MCF 10A (cell line): ENCODE measurements at places on chromosomes 4 and X.

GRCh38 chr4:86549163-86549788 lies 44.8 kb upstream of the PTPN13 start:
- DNase-seq, result no peak

DNA sequence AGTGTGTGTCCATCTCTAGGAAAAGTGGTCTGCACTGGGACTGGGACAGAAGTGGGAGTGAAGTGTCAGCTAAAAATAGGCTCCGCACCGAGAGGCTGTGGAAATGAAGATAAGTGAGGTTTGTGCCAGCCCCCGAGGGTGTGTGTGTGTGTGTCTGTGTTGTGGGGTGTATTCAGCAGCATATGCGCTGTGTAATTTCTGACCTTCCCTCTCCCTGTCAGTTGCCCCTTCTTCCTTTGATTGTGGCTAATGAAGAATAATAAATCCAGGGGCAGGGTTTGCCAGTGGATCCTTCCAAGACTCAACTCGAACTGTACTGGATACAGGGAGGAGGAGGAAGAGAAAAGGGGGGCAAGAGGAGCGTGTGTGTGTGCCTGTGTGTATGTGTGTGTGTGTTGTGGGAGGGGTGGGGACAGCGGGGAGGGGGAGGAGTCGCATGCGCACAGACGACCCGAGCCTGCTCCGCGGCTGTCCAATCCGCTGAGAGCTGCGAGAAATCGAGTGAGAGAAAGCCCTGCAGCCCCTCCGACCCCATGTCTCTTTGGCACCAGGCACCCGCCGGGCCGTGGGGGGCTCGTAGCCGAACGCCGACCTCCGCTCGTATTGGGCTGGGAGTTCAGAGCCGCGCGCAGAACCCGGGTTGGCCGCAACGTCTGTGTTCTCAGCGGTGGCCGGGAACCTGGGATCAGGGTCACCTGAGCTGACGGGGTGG lies 916 bp upstream of the POU4F2 start:
- DNase-seq, result no peak

- DNase-seq, result peak; percentile 84
These were observed 52.4 kb downstream of the PHOX2B start for GRCh38 chr4:41696131-41696530.

DNA sequence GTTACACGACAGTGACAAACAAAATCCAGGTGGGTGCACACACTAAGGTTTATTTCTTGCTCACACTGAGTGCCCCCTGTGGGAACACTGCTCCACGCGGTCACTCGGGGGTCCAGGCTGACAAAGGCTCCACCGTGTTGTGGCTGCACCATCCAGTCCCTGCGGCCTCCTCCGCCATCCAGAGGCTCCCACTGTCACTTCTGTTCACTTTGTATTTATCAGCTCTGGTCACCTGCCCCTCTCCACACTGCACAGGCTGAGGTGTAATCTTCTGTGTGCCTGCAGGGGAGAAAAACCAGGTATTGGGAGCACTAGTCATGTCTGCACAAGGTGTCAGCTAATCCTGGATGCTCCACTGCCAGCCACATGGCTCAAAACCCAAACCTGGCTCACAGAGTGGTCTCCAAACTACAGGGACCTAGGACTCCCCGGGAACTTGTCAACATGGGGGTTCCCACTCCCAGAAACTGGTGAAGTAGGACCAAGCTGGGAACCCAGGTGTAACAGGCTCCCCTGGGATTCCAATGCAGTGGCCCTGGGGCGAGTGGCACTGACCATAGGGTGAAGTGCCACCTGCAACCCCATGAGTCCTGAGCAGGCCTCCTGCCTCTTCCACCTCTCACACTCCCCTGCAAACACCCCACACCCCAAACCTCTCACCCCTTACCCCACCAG lies 25.5 kb downstream of the HMX1 start:
- DNase-seq, result no peak

DNA sequence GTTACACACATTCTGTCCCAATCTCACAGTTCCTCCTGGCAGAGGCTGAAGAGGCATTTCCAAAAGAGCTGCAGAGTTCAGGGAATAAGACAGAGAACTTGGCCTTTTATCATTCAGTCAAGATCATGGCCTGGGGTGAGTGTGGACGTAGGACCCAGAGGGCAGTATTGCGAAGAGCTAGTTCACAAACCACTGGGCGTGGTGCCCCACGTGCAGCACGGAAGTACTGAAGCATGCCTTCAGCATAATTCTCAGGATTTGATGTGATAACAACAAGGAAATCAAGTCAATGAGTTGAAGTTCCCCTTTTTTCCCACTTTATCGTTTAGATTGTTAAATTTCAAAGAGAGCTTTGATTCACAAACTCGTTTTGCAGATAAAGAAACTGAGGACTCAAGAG lies 117.7 kb downstream of the RELL1 start:
- DNase-seq, result no peak

DNA sequence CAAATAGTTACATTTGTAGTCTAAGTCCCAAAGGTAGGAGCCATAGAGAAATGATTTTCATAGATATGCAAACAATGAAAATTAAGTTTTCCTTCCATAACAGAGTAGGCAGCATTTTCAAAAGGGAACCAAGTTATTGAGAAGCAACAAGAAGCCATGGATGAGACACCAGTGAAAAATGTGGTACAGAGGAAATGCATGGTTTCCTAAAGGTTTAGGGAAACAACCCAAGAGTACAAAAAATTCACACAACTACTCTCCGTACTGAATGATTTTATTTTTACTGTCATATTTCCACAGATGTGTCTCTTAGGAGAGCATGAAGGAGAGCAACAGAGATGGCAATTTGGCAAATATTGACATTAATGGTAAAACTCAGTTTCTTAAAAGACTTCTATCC lies 1408.9 kb upstream of the PCDH7 start:
- peak; percentile 11 for DNase-seq

DNA sequence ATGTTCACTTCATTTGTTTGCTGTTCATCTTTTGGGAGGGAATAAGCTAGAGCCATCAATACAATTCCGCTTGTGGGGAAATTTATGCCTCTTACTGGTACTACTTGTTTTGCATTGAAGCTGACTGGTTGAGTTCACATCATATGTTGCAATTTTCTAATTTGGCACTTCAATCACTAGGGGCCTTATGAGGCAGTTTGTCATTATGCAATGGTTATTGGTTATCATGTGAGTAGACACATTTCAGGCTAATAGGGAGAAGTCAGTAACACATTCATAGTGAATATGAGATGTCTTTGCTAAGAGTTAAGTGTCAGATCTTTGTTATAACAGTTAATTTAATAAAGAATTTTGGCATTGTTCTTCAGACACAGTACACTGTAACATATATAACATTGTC lies 5.0 kb downstream of the RPL36A start:
- peak; percentile 36 for DNase-seq

GRCh38 chrX:116605576-116605975 lies 142.8 kb upstream of the CT83 start:
- no peak for DNase-seq

GRCh38 chrX:7143941-7144525 lies 3.5 kb upstream of the STS start:
- DNase-seq, result no peak

DNA sequence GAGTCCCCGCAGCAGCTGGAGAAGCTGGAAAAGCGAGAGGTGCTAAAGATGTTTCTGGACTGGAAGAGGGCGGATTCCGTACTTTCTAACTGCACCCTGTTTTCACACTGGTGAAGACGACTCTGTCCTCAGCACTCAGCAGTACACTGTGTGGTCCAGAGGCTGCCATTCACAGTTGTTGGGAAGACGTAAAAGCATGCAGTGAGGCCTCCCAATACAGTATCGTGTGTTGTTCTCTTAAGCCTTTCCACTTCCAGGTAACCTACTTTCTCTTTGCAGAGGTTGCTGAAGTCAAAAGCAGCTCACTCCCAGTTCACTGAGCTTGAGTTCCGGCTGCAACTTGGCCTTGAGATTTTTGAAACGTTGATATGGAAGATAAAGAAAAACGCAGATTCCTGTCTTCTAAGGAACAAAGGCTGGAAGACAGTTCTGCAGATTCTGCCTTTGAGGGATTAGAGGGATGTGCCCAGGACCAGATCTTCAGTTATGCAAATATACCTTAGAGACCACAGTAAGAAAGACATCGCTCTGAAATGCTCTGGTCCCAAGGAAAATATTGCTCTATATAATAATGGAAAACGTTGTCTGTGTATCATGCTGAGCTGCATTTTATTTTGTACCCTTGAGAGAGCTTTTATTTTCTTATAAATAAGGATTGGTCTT lies 540.9 kb downstream of the TRIML1 start:
- DNase-seq, result no peak

DNA sequence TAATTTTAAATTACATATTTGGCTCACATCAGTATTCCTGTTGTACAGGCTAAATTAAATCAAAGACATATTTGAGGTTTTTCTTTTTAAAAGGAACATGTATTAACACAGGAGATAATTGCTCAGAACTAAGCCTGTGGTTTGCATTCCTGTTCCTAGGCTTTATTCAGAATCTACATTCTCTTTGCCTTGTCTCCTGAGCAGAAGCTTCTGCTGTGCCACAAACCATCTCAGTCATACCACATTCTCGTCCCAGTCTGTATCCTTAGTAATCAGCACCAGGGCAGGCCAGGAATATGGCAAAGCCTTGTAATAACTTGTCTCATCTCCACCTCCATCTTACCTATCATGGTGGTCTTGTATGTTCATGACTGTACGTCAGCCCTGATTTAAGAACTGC lies 162.8 kb downstream of the ARHGAP24 start:
- DNase-seq, result no peak

DNA sequence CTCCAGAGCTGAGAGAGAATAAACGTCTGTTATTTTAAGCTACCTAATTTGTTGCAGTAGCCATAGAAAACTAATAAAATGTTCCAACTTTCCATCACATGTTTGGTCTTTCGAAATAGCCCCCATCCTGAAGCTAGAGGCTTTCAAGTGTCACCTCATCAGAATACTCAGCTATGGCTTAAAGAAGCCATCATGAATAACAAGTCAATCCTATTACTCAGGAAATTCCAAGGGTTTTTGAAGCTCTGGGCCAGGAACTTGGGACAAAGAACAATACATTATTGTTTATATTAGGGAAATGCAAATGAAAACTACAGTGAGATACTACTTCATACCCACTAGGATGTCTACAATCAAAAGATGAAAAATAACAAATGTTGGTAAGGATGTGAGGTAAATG lies 42.2 kb downstream of the TBCK start:
- no peak for DNase-seq
